ENCODE measurements at places on chromosomes 7 and 10.
A peak's percentile ranks its signal among the peaks of the same experiment; 100 is the strongest.

GRCh38 chr10:4102802-4103344, 317.9 kb upstream of the KLF6 start:
- DNase-seq: no peak

DNA sequence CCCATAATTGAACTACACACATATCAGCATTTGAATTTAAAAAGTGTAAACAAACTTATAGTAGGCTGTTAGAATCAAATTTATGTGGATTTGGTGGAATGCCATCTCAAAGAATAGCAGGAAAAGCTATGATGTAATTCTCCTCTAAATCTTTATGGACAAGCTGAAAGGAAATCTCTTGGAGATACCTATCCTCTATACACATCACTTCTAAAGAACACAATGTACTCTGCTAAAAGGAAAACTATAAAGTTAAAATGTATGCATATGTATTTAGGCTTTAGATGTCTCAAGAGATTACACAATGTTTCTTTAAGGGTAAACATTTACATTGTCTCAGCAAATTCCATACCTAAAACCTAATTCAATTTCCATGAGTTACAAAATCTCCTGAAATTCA, 323.3 kb downstream of the CRPPA start:
- no peak for DNase-seq

- peak; percentile 55 for DNase-seq
Observed at GRCh38 chr7:46839651-46840050, 742.3 kb downstream of the TNS3 start.

DNA sequence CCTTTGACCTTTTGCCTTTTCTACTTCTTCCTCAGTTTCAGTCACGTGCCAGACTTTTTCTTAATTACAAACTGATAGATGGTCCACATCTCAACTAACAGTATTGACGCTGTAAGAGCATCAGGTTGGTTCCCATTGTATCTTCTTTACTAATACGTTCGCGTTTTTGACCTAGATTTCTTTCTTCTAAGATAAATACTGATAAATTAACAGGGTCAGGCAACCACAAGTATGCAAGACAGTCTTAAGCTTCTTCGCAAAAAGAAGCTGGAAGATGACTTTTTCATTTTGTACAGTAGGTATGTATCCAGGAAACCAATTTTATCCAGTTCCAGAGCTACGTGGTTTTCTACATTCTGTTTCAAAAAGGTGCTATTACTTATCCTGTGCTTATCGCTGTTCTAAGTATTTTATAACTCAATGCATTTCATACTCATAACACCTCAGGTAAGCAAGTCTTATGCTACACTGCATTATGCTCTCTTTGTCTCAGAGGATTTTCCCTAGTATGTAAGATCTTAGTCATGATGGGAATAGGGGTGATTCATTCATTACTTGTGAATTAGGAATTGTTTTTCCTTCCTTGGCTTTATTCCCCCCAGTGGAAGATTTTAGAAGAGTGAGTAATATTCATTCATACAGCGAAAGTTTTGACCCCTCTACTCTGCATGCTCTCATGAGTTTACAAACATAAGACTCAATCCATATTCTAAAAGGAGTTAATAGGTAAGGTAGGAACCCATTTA, 955 bp downstream of the DUS4L start:
- DNase-seq: peak; percentile 87

- DNase-seq: no peak
Observed at GRCh38 chr10:59896191-59896590, 10.2 kb downstream of the CCDC6 start.

GRCh38 chr7:143345428-143345900, 17.0 kb downstream of the FAM131B start:
- no peak for DNase-seq

- no peak for DNase-seq
Observed at GRCh38 chr7:151400626-151401315, 9.1 kb downstream of the WDR86 start.

DNA sequence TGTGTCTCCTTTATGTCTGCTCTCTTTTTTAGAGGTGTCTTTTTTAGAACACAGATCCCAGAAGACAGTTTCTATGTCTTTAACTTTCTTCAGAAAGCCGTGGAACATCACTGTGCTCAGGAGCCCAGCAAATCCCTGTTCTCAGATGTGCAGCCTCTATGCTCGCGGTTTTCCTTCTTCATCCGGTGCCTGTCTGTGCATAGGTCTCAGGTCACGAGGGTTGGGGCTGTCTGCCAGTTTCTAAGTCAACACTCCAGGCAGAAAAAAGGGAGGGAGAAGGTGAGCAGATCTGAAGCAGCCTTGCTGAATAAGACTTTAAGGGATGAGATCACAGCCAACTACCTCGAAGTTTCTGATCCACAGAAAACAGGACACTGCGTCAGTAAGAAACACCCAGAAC, 68.5 kb downstream of the CRTAC1 start:
- no peak for DNase-seq

DNA sequence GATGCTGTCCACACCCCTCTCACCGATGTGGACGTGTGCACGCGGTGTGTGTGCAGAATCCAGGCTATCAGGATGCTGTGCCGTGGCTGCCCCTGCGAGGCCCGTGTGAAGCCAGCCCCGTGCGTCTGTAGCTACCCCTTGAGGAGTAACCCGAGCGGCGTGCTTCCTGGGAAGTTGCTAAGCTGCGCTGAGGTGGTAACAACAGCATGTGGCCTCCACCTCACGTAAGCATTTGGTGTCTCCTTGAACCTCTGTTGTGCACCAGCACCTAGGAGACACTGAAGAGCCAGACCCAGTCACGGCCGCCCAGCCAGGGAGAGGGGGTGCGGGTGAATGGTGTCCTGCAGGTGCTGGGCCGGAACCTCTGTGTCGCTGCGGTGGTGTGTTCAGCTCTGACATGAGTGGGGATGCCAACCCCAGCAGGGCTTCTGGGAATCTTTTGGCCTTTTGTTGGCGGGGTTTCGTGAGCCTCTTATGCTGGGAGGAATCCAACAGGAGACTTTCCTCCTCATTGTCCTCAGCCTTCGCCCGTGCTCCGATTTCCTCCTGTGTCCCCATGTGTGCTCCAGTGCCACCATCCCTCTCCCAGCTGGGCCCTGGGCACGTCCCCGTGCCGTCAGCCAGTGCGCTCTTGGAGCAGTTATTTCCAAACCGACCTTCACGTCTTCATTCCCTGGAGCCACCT, 60.4 kb downstream of the DNAJB6 start:
- no peak for DNase-seq

DNA sequence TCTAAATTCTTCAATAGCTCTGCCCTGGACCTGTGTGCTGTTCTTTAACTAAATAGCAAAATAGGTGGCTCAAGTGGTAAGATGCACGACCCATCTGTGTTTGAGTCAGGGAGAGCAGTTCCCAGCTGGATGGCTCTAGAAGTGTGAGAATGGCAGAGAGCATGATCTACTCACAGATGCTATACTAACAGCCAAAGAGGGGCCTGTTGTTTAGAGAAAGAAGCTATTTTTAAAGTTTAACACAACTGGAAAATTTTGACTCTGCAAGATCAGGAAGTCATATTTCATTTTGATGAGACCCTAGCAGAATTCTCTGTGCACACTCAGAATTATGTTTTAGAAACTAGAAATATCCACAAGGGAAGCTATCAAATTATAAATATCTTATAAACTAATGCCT, 87.4 kb upstream of the PIP4K2A start:
- no peak for DNase-seq

- no peak for DNase-seq
Observed at GRCh38 chr10:21196822-21197395, 299.8 kb upstream of the NEBL start.

GRCh38 chr7:99485094-99485493, 12.4 kb downstream of the ZNF789 start:
- DNase-seq: no peak

GRCh38 chr10:77514870-77515269, 122.7 kb downstream of the KCNMA1 start:
- no peak for DNase-seq

DNA sequence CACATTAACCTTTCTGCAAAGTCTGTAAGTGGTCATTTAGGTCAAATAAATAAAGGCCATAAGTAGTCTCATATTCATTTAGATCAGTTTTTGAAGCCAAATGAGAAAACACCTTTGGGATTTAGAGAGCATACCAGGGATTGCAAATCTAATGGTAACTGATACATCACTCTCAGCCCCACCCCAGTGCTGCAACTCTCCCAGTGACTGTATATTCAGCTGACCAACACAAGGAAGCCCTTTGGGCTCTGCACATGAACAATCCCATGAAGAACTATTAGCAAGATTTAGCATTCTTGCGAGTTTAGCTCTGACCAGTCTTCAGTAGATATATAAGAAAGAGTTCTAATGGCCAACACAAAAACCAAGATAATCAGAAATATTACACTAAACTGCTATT, 252.3 kb downstream of the CSTF2T start:
- no peak for DNase-seq

DNA sequence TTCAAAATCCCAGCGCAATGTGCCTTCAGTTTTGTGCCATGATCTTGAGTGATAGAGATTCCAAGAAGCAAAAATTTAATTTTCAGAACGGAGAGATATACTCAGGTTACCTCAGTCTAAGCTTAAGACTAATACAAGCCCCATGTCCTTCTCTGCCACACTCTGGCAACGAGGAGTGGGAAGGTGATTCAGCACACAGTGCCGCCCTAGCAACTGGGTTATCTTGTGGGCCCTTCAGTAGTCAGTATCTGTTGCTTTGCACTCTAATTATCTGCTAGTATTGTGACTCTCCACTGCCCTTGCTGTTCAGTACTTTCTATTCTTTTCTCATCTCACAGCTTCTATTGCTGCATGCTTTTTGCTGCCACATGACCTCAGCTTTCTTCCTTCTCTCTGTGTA, 39.2 kb upstream of the MKLN1 start:
- no peak for DNase-seq

- DNase-seq: no peak
Observed at GRCh38 chr10:71681977-71682376, 37.6 kb downstream of the C10orf105 start.
